ENCODE measurements at places on chromosomes 4 and X. TPM values are rescaled to one million over a fixed set of nuclear protein-coding genes. Genes with fewer than 3 reads are reported as not detected.

SLC25A53 gene
- total RNA-seq = 3.6 TPM

STATH gene
- not detected for total RNA-seq

AGTR2 gene
- total RNA-seq = not detected

MAGEB2 gene
- not detected for total RNA-seq

GABRE gene
- 46.2 TPM for total RNA-seq

- H3K27ac ChIP-seq = no peak overlapping the region
- H3K4me3 ChIP-seq = no peak overlapping the region
- H3K27me3 ChIP-seq = no peaks in the 10 kb centered on the region
- no peaks in the 10 kb centered on the region for H3K36me3 ChIP-seq
Observed at GRCh38 chr4:103786014-103786413, 66.2 kb upstream of the TACR3 start.

- H3K36me3 ChIP-seq = no peaks in the 10 kb centered on the region
- no peak for DNase-seq
- no peaks in the 10 kb centered on the region for H3K27me3 ChIP-seq
- H3K4me1 ChIP-seq = peaks cover 46% of the 10 kb centered on the region
- no peak overlapping the region for H3K27ac ChIP-seq
- no peak overlapping the region for H3K4me3 ChIP-seq
Observed at GRCh38 chr4:139660568-139661043, 5.0 kb upstream of the MGST2 start.

DNA sequence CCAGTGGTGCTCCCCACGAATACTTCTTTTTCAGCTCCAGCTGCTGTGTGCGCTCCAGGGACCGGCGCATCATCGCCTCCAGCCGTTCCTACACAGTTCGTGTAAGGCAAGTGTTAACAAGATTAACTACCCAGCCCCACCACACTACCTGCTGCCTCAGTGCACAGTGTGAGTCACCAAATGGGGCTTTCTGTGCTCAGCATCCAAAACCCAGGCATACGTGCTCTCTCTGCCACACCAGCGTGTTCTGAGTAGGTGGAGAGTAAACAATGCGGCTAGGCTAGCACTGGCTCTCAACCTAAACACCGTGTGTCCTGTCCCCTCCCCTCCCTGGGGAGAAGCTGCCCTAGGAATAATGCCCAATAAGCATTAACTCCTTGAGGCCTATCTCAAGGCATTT is 60.0 kb downstream of the MAP7D2 start:
- DNase-seq = no peak
- no peaks in the 10 kb centered on the region for H3K36me3 ChIP-seq
- H3K4me1 ChIP-seq = no peaks in the 10 kb centered on the region
- no peaks in the 10 kb centered on the region for H3K27me3 ChIP-seq

DNA sequence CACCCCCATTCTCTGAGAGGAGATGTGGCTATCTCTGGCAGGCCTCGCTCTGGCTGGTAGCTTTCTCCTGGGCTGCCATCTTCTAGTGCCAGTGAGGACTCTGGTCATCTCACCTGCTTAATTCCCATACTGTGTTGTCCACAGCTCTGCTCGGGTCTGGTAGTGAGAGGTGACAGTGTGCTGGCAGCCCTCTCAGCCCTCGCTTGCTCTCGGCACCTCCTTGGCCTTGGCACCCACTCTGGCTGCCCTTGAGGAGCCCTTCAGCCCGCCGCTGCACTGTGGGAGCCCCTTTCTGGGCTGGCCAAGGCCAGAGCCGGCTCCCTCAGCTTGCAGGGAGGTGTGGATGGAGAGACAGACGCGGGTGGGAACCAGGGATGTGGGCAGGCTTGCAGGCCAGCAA is 52.7 kb downstream of the CPLX1 start:
- no peak for DNase-seq
- H3K4me1 ChIP-seq = peaks cover 26% of the 10 kb centered on the region
- no peak overlapping the region for H3K4me3 ChIP-seq
- H3K27ac ChIP-seq = no peak overlapping the region
- no peaks in the 10 kb centered on the region for H3K36me3 ChIP-seq

GRCh38 chr4:6049985-6050384 is 31.8 kb upstream of the C4orf50 start:
- H3K27ac ChIP-seq = no peak overlapping the region
- DNase-seq = no peak
- H3K4me1 ChIP-seq = no peaks in the 10 kb centered on the region
- H3K36me3 ChIP-seq = no peaks in the 10 kb centered on the region
- H3K27me3 ChIP-seq = no peaks in the 10 kb centered on the region

- no peaks in the 10 kb centered on the region for H3K27me3 ChIP-seq
- peaks cover 43% of the 10 kb centered on the region for H3K4me1 ChIP-seq
- H3K27ac ChIP-seq = peak within 1 kb of the TSS; percentile 90
- H3K4me3 ChIP-seq = peak within 1 kb of the TSS; percentile 96
Observed at GRCh38 chr4:41214136-41214824, at the start of gene APBB2. APBB2 (minus strand) TSS chr4:41214542; CDS start chr4:41033254, 181,288 bp downstream.

GRCh38 chrX:46713672-46714490 is 45.0 kb downstream of the SLC9A7 start:
- no peaks in the 10 kb centered on the region for H3K36me3 ChIP-seq
- no peaks in the 10 kb centered on the region for H3K27me3 ChIP-seq
- H3K27ac ChIP-seq = no peak overlapping the region
- no peak for DNase-seq
